Thoracic aorta (tissue), 2 donors: ENCODE measurements at places on chromosomes 16 and 17. TPM values are rescaled to one million over a fixed set of nuclear protein-coding genes. Genes with fewer than 3 reads are reported as not detected.

- H3K36me3 ChIP-seq: no peaks in the 10 kb centered on the region
- H3K27ac ChIP-seq: peak overlapping the region; percentile 63
- peaks cover 86% of the 10 kb centered on the region for H3K4me1 ChIP-seq
- no peaks in the 10 kb centered on the region for H3K27me3 ChIP-seq
Observed at GRCh38 chr16:73043828-73044467, 4.0 kb downstream of the ZFHX3 start.

DNA sequence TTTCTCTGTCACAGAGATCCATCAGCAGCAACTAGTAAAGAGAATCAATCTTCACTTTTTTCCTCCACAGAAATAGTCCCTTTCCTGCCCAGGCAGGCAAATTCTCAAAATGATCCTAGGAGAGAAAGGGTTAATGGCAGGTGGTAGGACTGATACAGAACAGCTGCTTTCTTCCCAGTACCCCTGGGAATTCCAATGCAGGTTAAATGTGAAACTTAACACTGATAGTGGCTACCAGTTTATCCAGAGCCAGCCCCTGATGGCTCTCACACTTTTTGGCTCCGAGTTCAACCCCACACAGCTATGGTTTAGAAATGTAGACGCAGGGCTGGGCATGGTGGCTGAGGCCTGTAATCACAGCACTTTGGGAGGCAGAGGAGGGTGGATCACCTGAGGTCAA, 22.2 kb downstream of the MARVELD3 start:
- no peaks in the 10 kb centered on the region for H3K27me3 ChIP-seq
- H3K27ac ChIP-seq: no peak overlapping the region
- DNase-seq: no peak
- H3K4me3 ChIP-seq: no peak overlapping the region
- H3K4me1 ChIP-seq: no peaks in the 10 kb centered on the region

- no peaks in the 10 kb centered on the region for H3K36me3 ChIP-seq
- H3K27ac ChIP-seq: no peak overlapping the region
- DNase-seq: no peak
- H3K27me3 ChIP-seq: peaks cover 3% of the 10 kb centered on the region
- no peak overlapping the region for H3K4me3 ChIP-seq
Observed at GRCh38 chr16:67391424-67392300, 1.6 kb downstream of the TPPP3 start.

DNA sequence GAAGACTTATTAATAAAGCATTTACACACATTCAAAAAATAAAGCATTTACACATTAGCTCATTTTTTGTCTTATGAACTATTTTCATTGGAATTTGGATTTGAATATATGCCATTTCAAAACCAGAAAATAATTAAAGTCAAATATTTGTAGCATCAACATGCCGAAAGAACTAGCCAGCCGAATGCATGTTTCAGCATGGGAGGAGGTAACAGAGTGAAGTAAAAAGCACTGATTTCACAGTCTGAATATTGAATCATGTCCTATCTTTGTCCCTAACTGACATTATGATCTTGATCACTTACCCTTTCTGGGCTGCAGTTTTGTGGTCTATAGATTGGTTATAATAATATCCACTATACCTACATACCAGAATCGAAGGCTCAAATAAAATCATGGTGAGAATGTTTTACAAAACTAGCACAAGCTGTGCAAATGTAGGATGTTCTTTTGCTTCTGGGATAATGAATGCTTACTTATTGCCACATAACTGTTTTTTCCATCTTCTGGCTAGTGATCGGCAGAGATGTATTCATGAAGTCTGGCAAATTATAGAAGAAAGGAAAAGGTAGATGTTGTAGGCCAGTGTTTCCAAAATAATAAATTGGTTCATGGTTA, 84.7 kb downstream of the TUBD1 start:
- H3K27ac ChIP-seq: peak overlapping the region; percentile 50
- H3K4me3 ChIP-seq: peak overlapping the region; percentile 33
- peaks cover 17% of the 10 kb centered on the region for H3K4me1 ChIP-seq
- H3K36me3 ChIP-seq: peaks cover 4% of the 10 kb centered on the region
- DNase-seq: no peak
- no peaks in the 10 kb centered on the region for H3K27me3 ChIP-seq

DNA sequence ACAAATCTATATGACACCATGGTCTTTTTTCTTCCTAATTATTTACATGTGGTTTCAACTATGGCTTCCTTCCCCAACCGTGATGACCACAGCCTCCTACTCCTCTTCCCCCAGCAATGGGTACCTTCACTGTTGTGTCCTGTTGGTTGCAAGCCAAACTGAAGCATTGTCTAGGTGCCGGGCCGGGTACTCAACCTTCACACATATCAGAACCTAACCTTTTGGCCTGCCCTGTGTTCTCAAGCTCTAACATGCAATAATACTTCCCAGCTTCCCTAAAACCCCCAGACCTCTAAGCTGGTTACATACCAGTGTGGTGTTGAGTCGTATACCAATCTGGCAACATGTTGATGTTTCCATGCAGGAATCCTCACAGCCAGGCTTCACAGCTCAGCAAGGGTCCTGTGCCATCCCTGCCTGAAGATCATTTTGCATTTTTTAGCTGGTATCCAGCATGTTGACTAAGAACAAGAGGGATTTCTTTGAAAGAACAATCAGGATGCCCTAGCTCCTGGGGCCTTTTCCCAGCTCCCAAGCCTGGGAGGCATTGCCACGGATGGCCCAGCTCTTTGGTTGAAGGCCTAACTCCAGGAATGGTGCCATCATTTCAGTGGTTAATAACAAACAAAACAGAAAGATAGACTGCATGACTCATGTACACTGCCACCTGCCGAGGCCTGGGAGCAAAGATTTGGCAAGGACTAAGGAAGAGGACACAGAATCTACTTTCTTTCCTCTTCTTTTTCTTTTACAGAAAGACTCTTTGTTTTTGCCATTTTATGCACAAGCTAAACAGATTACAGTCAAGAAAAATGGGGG, 373.7 kb upstream of the SALL1 start:
- H3K27ac ChIP-seq: no peak overlapping the region
- no peak for DNase-seq
- no peaks in the 10 kb centered on the region for H3K36me3 ChIP-seq

DNA sequence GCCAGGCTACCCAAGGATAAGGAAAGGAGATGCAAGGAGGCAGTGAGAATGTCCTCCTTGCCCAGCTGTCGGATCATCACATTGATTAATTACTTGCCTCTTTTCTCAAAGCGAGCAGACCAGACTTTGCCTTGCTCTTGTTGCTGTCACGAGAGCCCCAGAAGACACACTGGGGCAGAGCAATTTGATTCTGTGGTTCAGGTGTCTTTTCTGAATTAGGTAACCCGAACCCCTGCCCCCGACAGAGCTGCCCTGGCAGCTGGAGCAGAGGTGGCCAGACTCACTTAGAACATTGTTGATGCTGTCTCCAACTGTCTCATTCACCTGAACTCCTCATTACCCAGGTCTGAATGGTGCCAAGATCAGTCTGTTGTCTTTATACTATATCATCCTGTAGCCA, 34.3 kb downstream of the VAT1L start:
- no peaks in the 10 kb centered on the region for H3K27me3 ChIP-seq
- H3K36me3 ChIP-seq: no peaks in the 10 kb centered on the region
- peaks cover 9% of the 10 kb centered on the region for H3K4me1 ChIP-seq
- no peak for DNase-seq
- H3K4me3 ChIP-seq: no peak overlapping the region
- no peak overlapping the region for H3K27ac ChIP-seq

Gene CMTM2
- 1.7 TPM for total RNA-seq

DNA sequence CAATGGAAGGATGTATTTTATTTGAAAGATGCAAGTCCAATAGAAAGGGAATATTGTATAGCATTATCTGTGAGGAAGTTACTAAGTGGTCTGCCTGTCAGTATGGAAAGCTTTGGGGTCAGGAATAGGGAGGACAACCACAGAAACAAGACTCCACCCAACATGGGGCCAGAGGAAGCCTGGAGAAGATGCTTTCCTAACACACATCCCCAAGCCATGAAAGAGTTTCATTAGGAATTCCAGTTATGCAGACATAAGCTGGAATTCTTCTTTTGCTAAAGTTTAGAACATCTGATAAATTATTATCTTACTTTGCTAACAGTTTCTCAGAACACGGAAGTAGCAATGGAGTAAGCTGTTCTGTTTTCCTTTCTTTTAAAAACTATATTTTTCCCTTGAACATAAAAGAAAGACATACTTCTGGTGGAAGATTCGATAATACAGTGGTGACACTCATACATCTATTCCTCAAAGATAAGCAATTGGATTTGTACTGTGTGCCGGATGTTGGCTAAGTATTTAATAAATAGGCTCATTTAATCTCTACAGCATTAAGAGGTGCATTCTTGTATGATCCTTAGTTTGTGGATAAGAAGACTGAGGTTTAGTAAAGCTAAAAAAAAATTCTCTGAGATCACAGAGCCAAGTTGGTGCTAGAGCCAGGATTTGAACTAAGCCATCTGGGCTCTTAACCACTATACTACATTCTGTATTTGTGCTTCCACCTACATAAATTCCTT, 51.0 kb upstream of the GAS7 start:
- no peak for DNase-seq
- no peak overlapping the region for H3K4me3 ChIP-seq
- H3K4me1 ChIP-seq: peaks cover 4% of the 10 kb centered on the region
- no peaks in the 10 kb centered on the region for H3K36me3 ChIP-seq

Gene TELO2
- 27.9 TPM for total RNA-seq

GRCh38 chr16:27633721-27634120, 83.8 kb downstream of the KATNIP start:
- H3K27me3 ChIP-seq: no peaks in the 10 kb centered on the region
- no peak overlapping the region for H3K27ac ChIP-seq
- H3K4me3 ChIP-seq: no peak overlapping the region
- no peak for DNase-seq

Gene CCL7
- total RNA-seq: 1.3 TPM

Gene TRIM37
- total RNA-seq: 26.5 TPM

GRCh38 chr17:55269894-55270293, 5.1 kb downstream of the HLF start:
- no peaks in the 10 kb centered on the region for H3K36me3 ChIP-seq
- DNase-seq: no peak
- no peak overlapping the region for H3K4me3 ChIP-seq
- H3K27ac ChIP-seq: peak overlapping the region; percentile 2
- no peaks in the 10 kb centered on the region for H3K27me3 ChIP-seq

Gene TEX14
- total RNA-seq: not detected

GRCh38 chr16:17151335-17151734, 319.4 kb downstream of the XYLT1 start:
- H3K4me1 ChIP-seq: no peaks in the 10 kb centered on the region
- no peaks in the 10 kb centered on the region for H3K27me3 ChIP-seq
- no peak overlapping the region for H3K27ac ChIP-seq
- no peaks in the 10 kb centered on the region for H3K36me3 ChIP-seq
- H3K4me3 ChIP-seq: no peak overlapping the region

DNA sequence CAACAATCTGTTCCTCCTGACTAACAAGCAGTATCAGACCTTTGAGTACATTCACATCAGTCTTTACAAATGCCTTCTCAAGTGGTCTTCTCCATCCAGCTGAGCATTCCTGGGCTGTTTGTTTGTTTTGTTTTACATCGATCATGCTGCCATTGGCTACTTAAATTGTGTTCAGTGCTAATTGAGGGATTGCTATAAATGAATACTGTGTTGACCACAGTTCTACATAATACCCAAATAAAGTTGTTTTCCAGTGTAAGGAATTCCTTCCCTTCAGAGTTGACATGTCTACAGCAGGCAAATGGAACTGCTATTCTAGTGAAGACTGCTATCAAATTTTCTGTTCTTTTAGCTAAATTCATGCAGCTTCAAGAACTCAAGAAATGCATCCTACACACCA, 3.2 kb downstream of the CDH8 start:
- H3K36me3 ChIP-seq: no peaks in the 10 kb centered on the region
- H3K27ac ChIP-seq: no peak overlapping the region
- H3K27me3 ChIP-seq: no peaks in the 10 kb centered on the region
- H3K4me1 ChIP-seq: no peaks in the 10 kb centered on the region
- H3K4me3 ChIP-seq: peak overlapping the region; percentile 73
- no peak for DNase-seq

Gene CASKIN1
- not detected for total RNA-seq

DNA sequence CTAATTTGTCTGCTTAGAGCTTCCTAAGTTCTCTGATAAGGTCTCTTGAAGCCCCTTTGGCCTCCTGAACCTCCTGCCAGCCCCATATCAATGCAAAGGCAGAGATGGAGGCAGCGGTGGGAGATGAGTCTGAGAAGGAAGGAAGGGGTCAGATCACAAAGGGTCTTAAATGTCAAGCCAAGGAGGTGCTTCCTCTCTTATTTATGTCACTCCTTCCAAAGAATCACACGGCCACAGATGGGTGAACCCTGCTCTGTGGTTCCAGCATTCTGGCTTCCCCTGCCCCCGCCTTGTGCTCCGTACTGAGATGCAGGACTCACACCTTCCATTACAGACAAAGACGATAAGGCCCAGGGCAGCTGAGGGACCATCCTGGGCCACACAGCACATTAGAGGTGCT, 96.3 kb downstream of the GSG1L start:
- H3K36me3 ChIP-seq: no peaks in the 10 kb centered on the region
- no peaks in the 10 kb centered on the region for H3K4me1 ChIP-seq
- no peak overlapping the region for H3K27ac ChIP-seq
- H3K27me3 ChIP-seq: no peaks in the 10 kb centered on the region
- DNase-seq: no peak

DNA sequence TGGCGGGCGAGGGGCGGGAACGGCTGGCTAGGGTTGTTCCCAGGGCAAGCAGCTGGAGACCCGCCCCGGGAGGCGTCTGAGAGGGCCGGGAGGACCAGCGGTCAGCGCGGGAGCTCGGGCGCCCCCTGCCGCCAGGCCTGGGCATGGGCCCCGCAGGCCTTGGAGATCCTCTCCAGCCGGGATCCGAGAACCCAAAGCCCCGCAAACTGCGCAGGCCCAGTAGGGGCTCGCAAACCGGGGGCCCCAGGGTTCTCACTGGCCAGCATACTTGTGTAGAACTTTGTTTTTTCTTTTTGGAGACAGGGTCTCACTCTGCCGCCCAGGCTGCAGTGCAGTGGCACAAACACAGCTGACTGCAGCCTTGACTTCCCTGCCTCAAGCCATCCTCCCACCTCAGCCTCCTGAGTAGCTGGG, 20.8 kb upstream of the ZNF423 start:
- no peaks in the 10 kb centered on the region for H3K27me3 ChIP-seq
- no peak overlapping the region for H3K27ac ChIP-seq
- peaks cover 3% of the 10 kb centered on the region for H3K4me1 ChIP-seq
- no peak for DNase-seq
